Umbilical cord (tissue), 2 donors: ENCODE measurements at places on chromosomes 1 and 21. TPM values are rescaled to one million over a fixed set of nuclear protein-coding genes. Genes with fewer than 3 reads are reported as not detected.

DNA sequence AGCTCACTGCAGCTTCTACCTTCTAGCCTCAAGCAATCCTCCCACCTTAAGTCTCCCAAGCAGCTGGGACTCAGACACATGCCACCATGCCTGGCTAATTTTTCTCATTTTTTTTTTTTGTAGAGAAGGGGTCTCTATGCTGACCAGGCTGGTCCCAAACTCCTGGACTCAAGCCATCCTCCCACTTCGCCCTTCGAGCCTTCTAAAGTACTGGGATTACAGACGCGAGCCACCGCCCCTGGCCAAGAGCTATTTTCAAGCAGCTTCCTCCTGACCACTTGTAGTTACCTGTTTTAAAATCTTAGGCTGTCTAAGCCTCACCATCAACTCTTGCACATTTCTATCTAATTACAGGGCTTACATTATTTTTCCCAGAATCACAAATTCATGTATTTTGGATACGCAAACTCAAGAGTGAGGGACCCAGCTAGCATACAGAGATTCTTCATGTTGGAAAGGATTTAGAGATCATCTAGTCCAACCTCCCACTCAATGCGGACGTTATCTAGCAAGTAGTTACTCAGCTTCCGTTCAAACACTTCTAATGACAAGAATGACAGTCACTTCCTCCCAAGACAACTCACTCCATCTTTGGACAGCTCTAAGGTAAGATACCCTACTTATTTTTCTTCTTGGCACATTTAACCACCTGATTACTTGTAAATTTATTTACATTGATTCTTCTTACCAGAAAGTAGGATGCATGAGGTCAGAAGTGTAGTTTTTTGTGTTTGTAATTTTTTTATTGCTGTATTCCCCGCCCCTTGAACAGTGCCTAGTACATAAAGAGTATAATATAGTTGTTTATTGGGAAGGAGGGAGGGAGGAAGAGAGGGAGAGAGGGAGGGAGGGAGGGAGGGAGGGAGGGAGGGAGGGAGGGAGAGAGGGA lies 65.4 kb downstream of the LUZP1 start:
- no peak for DNase-seq

- DNase-seq: peak; percentile 96
Observed at GRCh38 chr1:12618965-12619791, 1.2 kb upstream of the DHRS3 start.

DNA sequence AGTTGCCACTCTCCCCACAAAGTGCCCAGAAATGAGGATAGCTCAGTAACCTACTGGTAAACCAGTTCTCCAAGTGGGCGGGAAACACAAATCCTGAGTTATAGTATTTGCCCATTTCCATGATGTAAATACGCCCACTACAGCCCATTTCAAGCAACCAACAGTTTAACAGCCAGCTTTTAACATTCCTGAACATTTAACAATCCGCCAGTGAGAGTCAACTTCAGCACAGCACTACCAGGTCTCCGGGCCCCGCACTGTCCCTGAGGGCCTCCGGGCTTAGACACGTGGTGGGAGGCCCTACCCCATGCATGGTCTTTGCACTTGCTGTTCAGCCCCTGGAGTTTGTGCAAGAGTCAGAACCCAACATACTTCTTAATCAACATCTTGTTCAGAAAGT lies 132.0 kb upstream of the CTTNBP2NL start:
- DNase-seq: no peak

DNA sequence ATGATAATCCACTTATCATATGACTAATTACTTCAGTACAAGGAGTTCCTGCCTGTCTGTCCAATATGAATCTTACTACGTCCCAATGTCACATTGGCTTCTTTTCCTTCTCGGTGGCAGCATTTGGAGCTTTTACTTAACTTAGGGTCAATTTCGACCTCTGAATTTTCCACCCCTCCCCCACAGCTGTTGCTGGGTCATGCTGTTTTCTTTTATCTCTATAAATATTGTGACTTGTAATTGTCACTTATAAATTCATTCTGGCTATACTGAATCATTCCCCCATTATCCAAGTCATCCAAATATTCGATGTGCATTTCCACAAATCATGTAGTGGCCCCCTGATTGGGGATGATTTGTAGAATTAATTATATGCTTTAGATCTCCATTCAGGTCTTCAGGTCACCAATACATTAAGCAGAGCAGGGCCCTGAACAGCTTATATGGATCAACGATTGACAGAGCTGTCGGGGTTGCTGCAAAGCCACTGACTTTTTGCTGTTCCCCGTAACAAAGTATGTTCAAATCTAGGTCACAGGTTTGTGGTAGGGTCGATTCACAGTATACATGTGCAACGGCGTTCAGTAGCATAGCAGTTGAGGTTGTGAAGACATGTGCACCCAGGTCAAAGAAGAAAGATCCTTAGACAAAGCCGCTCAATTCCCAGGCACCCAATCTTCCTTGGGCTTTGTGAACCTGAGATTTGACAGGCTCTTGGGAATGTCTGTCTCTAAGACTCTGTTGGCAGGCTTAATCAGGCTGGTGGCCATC lies 18.3 kb upstream of the RNU1-4 start:
- DNase-seq: no peak

DNA sequence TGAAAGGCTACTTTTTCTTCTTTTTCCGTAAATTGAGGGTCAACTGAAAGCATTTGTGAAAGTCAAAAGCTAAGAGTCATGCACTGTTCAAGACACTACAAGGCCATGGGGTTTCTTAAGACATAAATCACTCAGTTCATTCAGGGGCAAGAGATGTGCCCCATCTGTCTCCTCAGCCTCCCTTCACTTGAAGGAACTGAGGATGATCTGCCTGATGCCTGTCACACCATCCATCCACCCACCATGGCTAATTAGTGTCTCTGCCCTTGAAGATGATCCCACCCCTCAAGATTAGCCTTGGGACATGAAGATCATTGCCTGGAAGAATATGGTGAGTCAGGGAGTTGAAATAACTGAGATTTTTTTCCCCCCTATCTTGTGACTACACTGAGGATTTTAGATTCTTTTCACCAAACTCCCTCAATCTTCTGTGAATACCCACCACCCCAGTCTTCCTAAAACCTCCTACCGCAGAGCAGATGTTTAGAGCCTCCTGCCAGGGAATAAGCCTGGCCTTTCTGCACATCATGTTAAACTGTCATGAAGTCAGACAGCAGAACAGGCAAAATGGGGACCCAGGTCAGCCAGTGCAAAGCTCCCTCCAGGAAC lies 88.6 kb upstream of the LMO4 start:
- peak; percentile 61 for DNase-seq

DNA sequence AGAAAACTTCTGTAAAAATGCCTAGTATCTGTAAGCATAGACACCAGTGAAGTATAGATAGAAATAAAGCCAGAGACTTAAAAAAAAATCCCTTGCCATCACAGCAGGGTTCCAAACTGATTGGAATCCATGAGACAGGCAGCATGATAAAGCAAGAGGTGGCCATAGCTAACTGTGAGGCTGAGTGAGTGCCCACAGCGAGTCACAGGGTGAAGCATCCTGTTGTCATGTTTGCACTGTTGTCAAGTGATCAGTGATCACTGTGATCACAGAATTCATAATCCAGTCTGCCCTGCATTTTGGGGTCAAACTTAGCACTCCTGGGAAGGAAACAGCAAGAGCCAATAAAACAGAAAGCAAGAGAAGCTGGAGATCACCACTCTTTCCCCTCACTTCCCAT lies 33.3 kb downstream of the LRRC8B start:
- no peak for DNase-seq

DNA sequence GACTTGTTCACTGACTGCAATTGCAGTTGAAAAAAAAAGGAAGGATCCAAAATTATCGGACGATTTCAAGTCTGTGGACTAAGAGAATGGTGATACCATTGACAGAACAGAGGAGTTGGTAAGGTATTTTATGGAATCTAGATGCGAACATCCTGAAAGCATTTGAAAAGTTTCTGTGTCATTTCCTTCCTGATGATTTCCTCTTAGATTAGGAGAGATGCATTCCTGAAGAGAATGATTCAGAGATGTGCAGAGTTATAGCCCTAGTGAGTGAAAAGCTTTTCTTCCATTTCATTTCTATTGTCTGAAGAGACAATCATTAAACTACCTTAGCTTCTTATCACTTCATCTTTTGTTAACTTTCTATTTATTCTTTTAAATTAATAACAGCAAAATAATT lies 200.0 kb downstream of the KCNK2 start:
- DNase-seq: no peak

DNA sequence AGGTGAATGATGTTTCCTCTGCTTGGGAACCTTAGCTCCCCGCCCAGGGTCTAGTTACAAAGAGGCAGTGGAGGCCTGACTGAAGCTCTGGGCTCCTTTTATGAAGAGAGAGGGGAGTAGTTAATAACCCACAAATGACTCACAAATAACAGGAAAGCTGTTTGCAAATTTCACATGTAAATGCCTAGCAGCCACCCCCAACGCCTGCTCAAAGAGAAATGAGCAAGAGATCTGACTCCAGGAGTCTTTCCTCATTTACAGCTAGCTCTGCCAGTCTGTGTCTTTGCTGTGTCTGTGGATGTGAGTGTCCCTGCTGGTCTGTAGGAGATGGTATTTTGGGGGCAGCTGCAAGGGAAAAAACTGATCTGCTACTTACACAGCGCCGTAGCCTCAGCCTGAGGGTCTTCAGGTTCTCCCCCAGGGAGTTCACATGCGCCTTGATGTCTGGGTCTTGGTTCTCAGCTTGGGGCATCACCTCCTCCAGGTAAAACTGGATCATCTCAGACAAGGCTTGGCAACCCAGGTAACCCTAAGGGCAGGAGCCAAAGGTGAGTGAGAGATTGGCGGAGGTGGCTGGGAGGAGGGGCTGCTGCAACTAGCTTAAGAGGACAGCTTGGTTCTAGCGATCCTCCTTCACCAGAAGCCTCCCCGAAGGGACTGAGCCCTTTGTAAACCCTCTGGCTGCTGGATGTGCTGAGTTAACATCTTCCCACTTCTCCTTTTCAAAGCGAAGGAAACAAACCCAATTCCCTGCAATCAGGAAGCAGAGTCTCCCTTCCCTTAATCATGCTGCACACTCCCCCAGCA lies at the start of gene IL19:
Gene IL19, plus strand, starts transcription at position 243 of the 807 bp plus-strand sequence. CDS start 65,890 bp downstream, outside the sequence.
- DNase-seq: peak; percentile 43

DNA sequence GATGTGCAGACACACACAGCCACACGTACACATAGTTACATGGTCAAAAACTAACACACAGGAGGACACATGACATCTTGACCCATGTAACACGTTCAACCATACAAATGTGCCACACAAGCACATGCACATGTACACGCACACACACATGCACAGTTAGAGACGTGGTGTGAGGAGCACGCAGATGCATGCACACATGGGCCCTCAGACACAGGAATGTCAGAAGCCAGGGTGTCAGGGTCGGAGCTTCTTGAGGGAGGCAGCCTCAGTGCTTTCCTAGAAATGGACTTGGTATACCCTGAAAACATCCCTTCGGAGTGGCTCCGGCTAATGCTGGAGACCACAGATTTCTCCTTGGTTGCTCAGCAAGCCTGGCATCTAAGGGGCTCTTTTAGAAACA lies 114.3 kb downstream of the DMRTB1 start:
- DNase-seq: no peak

The MIXL1 gene
- 1.4 TPM for total RNA-seq

DNA sequence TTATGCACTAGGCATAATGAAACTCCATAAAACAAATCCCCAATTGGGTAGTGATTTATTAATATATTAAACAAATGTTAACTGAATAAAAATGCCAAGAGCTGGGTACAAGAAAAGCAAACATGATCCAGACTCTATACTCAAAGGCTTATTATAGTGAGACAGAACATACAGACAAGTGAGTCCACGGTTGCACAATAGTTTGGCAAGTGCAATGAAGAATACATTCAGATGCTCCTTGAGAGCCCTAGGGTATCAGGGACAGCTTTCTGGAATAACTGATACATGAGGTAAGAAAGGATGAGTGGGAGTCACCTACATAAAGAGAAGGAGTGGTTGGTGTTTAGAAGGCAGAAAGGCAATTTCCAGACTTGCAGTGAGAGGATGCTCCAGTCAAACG lies 85.1 kb downstream of the VAV3 start:
- peak; percentile 85 for DNase-seq

The IPO13 gene
- 26.5 TPM for total RNA-seq

DNA sequence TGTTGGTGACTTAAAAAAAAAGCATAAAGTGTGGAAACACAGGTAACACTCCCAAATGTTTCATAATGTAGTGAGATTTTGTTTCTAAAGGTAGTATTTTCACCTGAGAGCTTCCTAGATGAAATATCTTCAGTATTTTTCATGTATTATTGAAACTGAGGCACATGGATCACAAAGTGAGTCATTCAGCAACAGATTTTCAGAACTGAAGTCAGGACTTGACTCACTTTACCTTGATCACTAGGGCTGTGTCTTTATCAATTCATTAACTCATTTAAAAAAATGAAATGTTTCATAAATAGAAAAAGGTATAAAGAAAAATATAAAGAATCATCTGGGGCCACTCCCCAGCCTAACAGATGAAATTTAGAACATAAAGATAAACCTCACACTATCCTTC lies 66.5 kb upstream of the RCC1 start:
- DNase-seq: no peak

The ARID1A gene
- total RNA-seq: 28.4 TPM

DNA sequence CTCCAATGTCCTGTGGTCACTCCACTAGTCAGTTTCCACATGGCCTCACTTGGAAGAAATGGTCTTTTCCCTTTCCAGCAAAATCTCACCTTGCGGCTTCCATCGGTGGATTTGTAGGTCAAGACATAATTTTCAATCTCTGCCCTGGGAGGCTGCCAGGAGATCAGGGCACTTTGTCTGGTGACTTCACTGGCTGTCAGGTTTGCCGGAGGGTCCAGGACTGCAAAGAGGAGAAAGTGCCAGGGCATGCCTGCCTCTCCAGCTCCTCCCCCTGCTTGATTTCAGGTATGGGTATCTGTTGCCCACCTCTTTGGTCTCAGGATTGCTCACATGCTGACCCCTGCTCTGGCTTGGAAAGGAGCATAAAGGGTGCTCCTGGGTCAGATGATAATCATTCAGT lies 162.8 kb upstream of the KIAA0040 start:
- no peak for DNase-seq

DNA sequence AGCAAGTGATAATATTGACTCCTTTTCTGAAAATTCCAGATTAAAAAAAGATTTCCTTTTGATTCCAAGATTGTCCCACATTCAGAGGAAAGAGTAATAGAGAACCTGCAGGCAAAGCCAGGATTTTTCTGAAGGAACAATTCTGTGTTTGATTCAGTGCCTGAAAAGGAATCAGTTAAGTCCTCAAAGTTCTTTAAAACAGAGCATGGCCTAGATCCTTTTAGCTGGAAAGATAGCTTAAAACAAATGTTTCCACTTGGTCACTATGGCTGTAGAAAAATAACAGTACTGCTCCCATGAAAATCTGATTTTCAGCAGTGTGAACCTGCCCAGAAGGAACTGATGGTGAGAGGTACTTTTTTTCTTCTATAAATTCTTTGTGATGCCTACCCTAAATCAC lies 41.8 kb downstream of the HS2ST1 start:
- DNase-seq: peak; percentile 72

DNA sequence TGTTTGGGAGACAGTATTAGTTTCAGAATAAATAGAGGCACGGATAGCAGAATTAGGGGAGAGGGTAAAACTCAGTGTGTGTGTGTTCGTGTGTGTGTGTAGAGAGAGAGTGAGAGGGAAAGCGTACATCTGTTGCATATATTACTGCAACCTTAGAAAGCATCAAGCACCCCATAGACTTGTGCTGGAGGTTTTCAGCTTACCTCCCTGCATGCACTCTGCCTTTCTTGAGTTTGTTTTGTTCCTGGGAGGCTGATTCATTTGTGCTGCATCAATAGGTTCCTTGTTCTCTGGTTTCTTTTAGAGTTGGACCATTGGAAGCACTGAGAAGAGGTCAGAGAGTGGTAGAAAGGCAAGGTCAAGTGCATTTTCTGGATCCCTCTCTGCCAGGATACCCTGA lies 104.4 kb upstream of the KCNK1 start:
- no peak for DNase-seq

The TMEM51 gene
- total RNA-seq: 11.3 TPM
